ENCODE measurements at places on chromosomes 7 and 10. TPM values are rescaled to one million over a fixed set of nuclear protein-coding genes. Genes with fewer than 3 reads are reported as not detected.

CYP3A7 gene
- total RNA-seq, result not detected

DNA sequence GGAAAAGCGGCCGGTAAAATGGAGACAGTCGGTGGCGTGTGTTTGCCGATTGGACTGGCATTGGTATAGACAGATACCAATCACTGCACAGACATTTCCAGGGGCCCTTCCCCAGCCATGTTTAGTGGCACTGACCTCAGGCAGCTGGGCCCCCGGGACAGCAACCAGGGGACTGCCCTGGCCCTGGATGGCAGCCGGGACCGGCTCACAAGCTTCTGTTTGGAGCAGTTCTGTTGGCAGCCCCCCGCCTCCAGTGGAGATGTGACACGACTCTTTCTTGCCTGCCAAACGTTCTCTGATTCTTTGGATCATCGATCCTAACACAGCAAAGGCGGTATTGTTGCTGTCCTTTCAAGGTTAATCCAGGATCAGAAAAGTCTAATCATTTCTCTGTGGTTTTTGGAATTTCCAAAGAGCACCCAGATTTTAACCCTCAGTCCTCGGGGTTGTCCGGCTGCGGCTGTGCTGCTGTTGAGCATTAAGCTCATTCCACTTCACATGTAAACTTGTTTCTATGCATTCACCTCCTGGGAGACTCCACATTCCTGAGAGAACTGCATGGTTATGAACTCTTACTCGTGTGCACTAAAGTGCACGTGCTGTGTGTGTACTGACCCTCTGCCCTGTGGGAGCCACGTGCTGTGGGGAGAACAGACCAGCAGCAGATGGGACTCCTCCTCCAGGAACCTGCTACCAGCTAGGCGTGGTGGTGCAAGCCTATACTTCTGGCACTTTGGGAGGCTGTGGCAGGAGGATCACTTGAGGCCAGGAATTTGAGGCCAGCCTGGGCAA is 46.0 kb downstream of the FOXK1 start:
- DNase-seq, result no peak
- H3K4me3 ChIP-seq, result no peak overlapping the region
- peaks cover 4% of the 10 kb centered on the region for H3K36me3 ChIP-seq

FAM180A gene
- not detected for total RNA-seq

- DNase-seq, result peak; percentile 22
- no peaks in the 10 kb centered on the region for H3K36me3 ChIP-seq
- no peak overlapping the region for H3K27ac ChIP-seq
- H3K27me3 ChIP-seq, result no peaks in the 10 kb centered on the region
- no peak overlapping the region for H3K4me3 ChIP-seq
- no peaks in the 10 kb centered on the region for H3K4me1 ChIP-seq
Observed at GRCh38 chr7:83921941-83922607, 272.5 kb downstream of the SEMA3A start.

DNA sequence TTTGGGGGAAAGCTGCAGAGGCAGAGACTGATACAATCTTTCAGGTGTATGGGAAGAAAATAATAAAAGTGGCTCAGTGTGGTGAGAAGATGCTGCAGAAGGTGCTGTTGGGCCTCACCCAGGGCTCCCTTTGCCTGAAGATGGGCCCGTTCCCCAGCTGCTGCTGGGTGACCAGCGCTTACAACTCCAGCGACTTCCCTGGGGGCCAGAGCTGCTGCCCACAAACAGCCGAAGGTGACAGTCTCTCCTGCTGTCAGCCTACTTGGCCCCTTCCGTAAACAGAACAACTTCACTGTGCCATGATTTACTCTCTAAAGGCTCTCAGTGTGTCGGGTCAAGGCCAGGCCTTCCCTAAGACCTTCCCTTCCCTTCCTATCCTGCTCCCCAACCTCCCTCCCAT is 93.6 kb upstream of the PCBD1 start:
- no peaks in the 10 kb centered on the region for H3K4me1 ChIP-seq
- H3K27ac ChIP-seq, result no peak overlapping the region
- DNase-seq, result no peak
- H3K36me3 ChIP-seq, result no peaks in the 10 kb centered on the region

FRMD4A gene
- total RNA-seq, result 59.0 TPM

DNA sequence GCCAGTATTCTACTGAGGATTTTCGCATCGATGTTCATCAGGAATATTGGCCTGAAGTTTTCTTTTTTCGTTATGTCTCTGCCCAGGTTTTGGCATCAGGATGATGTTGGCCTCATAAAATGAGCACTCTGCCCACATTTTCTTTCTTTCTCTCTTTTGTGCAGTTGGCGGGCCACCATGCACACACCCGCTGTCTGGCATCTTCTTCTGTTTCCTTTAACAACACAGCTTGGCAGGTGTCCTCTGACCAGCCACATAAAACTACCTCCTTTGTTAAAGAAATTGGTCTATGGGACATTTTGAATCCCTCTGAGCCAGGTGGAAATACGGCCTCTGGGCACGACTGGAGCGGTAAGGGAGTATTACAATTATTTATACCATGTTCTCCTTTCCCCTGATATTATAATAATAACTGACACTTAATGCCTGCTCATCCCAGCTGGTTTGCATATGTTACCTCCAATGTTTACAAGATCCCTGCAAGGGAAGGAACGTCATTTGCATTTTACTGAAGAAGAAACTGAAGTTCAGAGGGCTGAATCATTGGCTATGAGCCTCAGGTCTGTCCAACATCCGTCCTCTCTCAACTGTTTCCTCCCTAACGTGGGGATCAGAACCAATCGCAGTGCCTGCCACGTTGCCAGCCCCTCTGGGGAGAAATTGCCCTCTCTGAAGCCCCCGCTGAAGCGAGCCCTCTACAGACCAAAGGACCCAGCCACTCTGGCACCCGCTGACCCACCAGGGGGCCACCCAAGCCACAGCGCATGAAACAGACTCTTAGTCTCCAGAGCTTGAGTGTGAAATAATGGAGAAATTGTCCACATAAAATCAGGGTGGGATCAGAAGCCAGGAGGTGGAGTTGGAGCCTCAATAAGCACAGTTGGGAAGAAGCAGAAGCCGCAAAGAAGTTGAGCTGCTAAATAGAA is 125.0 kb upstream of the FOXK1 start:
- no peaks in the 10 kb centered on the region for H3K4me1 ChIP-seq
- H3K36me3 ChIP-seq, result no peaks in the 10 kb centered on the region
- no peak overlapping the region for H3K4me3 ChIP-seq
- peak; percentile 51 for DNase-seq
- H3K27ac ChIP-seq, result no peak overlapping the region
- H3K27me3 ChIP-seq, result no peaks in the 10 kb centered on the region

All from astrocyte (in vitro differentiated cells and primary cell).